Stimulated activated CD4-positive, alpha-beta T cell treated with anti-CD3 and anti-CD28 coated beads, Interleukin-12 subunit alpha, Interleukin-12 subunit beta, amount 100 ng/mL, for 24 hours (primary cell): ENCODE measurements at places on chromosomes 13 and 19.

- DNase-seq = no peak
These were observed 32.2 kb downstream of the C13orf46 start for GRCh38 chr13:113941571-113942191.

DNA sequence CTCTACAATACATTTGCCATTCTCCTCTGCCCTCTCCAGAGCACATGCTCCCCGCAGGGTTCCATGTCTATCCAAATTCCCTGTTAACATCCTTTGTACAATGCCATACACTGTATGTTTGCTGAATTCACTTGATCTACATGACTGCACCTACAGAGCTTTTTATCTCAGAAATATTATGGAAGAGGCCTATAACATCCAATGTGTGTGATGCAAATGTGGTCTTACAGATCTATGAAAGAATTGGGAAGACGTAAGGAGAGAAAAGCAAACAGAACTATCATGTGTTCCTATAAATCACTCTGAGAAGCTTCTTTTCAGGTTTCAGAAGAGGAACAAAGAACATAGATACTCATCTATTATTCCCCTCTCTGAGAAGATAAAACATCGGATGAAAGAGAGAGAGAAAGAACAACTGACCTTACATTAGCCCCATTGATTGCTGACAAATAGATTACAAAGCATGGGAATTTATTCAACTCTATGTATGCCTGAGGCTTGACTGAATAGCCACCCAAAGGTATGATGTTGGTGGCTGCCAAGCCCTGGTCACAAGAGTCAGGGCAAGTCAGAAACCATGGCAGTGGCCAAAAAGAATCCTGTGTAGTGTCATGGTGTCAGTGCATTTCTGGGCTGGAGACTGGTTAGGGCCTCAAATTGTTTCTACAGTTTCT is 425.2 kb downstream of the FOXO1 start:
- no peak for DNase-seq

DNA sequence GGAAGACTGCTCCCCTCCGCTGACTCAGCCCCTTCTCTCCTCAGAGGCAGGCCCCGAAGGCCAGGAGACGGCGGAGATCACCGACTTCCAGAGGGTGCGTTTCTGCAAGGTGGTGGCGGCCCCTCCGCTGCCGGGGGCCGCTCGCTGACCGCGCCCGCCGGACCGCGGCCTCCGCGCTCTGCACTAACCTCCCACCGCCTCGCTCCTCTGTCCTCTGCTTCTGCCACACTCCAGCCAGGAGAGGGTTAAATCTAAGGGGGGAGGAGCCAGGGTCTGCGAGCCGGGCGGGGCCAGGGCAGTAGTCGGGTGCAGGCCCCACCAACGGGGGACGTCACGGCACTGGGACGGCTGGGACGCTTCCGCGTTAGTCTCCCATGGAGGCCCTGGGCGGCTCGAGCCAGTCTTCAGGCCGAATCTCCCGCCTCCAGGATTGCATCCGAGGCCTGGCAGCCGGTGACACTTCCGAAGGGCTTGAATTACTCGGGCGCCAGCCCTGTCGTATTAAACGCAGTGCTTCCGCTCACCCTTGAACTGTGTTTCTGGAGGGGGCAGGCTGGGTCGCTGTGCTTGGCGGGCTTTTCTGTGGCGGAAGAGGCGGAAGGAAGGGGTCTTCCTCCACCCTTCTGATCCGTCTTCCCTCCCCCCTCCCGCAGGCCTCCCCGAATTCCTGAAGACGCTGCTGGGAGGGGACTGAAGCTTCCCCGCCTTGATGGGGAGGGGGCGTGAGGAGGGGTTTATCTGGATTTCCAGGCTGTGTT is 1.2 kb upstream of the INAFM1 start:
- peak; percentile 88 for DNase-seq

DNA sequence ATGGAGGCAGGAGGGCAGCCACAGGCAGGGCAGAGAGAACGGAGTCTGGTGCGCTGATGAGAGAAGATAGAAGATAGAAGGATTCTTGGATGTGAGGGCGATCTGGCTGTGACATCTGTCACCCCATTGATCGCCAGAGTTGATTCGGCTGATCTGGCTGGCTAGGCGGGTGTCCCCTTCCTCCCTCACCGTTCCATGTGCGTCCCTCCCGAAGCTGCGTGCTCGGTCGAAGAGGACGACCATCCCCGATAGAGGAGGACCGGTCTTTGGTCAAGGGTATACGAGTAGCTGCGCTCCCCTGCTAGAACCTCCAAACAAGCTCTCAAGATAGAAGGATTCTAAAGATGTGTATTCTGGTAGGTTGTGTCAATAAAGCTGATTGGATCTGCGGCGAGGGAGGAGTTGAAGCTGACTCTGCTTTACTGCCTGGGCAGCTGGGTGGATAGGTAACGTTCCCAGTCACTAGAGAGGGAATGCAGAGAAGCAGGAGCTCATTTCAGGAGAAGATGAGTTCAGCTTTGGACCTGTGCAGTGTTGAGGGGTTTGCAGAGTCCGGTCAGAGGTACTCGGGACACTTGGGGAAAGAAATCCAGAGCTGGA is 5.1 kb downstream of the UBAC2 start:
- DNase-seq = no peak

DNA sequence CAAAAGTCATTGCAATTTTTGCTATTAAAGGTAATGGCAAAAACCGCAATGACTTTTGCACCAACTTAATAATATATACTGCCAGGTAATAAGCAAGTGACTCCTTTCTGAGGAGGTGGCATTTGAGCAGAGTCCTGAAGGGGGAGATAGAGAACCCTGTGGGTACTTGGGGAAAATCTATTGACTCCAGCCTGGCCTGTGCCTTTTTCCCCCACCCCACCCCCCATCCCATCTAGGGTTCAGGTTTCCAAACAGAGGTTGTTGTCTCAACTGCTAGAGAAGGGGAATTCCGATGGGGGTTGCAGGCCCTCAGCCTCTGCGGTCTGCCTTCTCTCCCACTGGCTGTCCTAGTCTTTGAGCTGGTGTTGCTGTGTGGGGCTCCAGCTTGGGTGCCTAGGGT is 11.5 kb downstream of the S1PR2 start:
- peak; percentile 13 for DNase-seq

- no peak for DNase-seq
These were observed 10.2 kb downstream of the PPP1R37 start for GRCh38 chr19:45103156-45103507.

DNA sequence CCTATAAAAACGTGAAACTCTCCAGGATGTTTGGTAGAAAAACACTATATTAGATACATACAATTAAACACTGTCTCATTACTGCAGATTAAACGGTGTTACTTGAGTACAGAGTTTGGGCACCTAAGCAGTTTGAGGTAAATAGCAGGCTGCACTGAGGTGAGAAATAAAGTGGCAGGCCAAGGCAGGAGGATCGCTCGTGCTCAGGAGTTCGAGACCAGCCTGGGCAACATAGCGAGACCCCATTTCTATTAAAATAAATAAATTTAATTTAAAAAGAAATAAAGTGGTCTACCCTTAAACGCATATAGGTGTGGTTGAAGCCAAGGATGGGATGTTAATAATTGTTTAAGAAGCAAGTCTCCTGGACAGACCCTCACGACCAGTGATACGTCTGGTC is 1.2 kb downstream of the PSPC1 start:
- no peak for DNase-seq

GRCh38 chr19:3248728-3249326 is 24.4 kb downstream of the CELF5 start:
- DNase-seq = no peak

GRCh38 chr13:52926971-52927370 is 78.5 kb upstream of the PCDH8 start:
- no peak for DNase-seq

DNA sequence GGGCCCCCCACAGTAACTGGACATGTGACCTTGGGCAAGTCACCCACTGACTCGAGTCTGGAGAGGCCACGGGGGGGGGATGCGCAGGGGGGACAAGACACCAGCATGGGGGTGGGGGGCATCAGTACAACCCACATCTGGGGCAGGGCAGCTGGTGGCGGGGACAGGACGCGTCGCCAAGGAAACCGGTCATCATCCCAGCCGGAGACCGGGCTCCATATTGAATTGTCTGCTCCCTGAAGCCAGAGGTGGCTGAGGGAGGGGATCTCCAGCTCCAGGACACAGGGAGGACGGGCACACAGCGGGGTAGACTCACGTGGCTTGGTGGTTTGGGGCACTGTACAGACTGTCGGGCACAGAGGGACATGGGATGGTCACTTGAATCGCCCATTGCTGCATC is 11.4 kb downstream of the ONECUT3 start:
- no peak for DNase-seq

GRCh38 chr13:66585669-66586203 is 644.4 kb downstream of the PCDH9 start:
- DNase-seq = no peak

DNA sequence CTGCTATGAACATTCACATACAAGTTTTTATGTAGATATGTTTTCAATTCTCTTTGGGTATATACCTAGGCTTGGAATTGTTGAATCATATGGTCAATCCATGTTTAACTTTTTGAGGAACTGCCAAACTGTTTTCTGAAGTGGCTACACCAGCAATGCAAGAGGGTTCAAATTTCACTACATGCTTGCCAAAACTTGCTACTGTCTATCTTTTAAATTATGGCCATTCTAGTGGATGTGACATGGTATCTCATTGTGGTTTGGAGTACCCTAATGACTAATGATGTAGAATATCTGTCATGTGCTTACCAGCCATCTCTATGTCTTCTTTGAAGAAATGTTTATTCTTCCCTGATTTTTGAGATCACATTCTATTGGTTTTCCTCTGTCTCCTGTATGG is 860.3 kb downstream of the DIAPH3 start:
- DNase-seq = no peak

GRCh38 chr13:113598081-113598410 is 13.5 kb downstream of the TFDP1 start:
- no peak for DNase-seq

DNA sequence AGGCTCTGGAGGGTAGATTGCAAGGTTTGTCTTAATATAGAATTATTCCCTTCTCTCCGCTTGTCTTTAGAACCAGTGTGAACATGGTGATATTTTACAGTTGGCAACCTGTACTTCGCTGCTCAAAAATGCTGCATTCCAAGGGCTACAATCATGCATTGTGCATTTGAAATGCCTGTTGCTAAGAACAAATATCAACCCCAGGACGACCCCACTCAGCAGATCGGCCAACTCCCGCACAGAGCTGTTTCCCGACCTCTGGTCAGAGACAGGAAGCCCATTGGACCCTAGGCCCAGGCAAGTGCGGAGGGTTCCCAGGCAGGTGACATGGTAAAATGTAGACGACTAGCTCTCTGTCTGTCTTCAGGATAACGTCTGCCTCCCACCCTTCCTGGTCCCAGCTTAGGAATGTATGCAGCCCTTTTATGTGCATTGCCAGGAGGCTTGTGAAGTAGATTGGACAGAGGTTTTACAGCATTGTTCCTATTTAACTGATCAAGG is 263.5 kb downstream of the FOXO1 start:
- DNase-seq = no peak

GRCh38 chr19:46859637-46860124 is 1.1 kb upstream of the ARHGAP35 start:
- no peak for DNase-seq

- DNase-seq = no peak
These were observed 134.2 kb downstream of the MIPEP start for GRCh38 chr13:23754997-23755396.
